ENCODE measurements at places on chromosomes 16 and 17.
A peak's percentile ranks its signal among the peaks of the same experiment; 100 is the strongest.

- no peak for DNase-seq
Measured at GRCh38 chr17:76918811-76919210, 50.6 kb downstream of the MGAT5B start.

DNA sequence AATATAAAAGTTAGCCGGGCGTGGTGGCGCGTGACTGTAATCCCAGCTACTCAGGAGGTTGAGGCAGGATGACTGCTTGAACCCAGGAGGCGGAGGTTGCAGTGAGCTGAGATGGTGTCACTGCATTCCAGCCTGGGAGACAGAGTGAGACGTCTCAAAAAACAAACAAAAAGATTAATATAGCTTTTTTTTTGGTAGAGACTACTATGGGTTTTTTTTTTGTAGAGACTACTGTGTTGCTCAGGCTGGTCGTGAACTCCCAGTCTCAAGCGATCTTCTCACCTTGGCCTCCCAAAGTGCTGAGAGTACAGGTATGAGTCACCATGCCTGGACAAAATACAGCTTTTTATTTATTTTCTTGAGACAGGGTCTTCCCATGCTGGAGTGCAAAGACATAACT, 20.2 kb downstream of the ZNRF1 start:
- no peak for DNase-seq

- no peak for DNase-seq
Measured at GRCh38 chr17:4679658-4680057, 24.3 kb downstream of the PELP1 start.

- DNase-seq: no peak
Measured at GRCh38 chr17:37761059-37761458, 16.2 kb upstream of the HNF1B start.

DNA sequence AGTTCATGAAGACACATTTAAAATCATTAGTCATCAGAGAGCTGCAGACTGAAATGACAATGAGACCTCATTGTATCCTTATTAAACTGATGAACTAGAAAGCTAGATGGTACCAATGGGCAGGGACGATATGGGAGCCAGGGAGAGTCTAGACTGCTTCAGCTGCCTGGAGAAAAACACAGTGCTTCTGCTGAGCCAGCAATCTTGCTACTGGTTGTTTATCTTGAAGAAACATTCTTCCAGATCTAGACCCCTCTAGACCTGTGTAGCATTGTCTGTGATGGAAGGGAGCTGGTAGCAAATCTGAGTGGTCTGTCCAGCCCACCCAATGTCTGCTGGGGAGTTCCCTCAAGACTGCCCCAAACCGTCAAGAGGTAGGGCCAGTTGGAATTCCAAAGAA, 2.0 kb upstream of the DRC7 start:
- no peak for DNase-seq

DNA sequence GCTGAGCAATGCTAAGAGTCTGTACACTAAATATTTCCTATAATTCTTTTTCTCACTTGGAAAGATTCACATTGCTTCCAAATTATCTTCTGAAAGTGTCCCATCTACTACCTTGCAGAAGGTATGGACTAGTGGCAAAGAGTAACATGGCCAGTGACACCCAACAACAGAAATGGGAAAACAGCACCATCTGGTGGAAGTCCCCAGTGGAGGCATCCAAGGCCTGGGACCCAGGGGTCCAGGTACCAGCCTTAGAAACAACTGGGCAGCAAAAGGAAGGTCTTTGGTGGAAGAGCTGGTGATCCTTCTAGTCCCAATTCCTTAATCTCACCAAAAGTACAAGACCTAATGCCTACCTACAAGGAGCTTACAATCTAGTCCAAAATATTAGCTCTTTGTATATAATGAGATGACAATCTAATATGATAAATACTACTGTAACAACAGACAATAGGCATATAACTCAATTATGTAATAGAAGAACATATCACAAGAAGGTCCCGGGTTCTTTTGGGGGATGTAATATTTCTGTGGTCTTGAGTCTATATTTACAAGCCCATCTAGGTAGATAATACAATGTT, 55.3 kb downstream of the SKAP1 start:
- DNase-seq: no peak

- DNase-seq: no peak
Measured at GRCh38 chr17:31561469-31562375, 170.2 kb downstream of the RAB11FIP4 start.

GRCh38 chr17:74369221-74369620, 1.9 kb downstream of the GPR142 start:
- DNase-seq: peak; percentile 62

DNA sequence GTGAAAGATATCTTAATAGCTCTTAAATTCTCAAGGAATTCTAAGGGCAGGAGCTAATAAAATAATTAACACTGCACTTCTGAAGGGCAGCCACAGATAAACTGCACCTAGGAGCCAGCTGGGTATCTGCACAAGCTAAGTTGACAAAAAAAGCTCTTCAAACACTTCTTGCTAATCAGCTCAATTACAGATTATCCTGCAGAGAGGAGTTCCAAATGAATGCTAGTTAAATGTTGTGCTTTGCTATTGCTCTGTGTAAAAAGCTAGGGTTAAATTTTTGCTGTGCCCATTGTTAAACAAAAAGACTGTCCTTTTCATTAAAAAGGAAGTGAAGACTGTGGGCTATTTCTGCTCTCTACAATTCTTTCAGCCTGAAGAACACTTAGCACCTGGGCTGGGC, 158.5 kb upstream of the SHISA6 start:
- DNase-seq: no peak

DNA sequence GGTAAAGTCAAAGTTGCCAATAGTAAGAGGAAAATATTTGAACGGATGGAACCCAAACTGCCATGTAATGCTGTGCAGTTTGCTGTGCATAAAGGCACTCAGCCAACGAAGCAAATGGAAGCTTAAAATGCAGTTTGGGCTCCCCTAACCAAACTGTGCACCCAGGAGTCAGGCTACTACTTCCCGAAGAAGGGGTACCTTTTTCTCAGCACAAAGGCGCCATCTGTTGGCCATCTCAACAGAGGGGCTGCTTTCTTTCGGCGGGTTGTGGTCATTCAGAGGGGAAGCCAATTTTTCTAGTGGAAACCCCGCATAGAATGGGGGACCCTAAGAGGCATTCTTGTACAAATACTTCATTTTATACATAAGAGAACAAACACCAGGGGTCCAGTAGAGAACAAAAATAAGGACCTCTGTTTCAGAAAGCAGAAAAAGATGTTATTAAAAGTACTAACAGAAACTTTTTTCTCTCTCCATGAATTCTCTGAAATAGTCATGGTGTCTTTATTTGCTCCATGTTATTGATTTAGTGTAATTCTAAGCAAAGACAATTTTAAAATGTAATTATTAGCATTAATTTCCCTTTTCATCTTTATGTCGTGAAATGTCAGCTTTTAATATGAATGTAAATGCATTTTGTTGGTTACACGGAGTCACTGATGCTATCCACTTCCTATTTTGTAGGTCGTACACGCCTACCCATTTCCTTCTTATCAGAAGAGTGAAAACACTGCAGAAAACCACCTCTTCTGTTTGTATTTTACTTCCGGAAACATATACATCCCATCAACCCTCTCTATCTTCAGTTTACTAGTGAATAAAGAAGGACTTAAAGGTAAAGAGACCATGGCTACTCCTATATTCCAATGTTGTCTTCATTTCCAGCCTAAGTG, 453.3 kb downstream of the KCNJ2 start:
- DNase-seq: peak; percentile 38

DNA sequence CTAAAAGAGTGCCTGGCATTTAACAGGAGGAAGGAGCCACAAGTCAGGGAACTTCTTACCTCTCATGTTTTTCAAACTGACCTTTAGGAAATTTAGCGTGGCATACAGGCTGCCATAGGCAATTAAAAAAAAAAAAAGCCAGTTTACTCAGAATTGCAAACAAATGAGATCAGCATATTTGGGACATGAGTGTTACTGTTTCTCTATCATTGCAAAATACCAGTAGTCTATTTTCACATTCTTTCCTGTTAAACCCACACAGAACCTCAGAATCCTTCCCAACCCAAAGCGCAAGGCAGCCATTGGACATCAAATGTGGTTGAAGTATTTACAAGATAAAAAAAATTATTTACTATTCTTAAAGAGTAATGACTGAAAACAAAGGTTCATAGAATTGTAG, 366.4 kb upstream of the DYNLRB2 start:
- DNase-seq: no peak

- DNase-seq: no peak
Measured at GRCh38 chr16:6918646-6919045, 414.0 kb upstream of the RBFOX1 start.

DNA sequence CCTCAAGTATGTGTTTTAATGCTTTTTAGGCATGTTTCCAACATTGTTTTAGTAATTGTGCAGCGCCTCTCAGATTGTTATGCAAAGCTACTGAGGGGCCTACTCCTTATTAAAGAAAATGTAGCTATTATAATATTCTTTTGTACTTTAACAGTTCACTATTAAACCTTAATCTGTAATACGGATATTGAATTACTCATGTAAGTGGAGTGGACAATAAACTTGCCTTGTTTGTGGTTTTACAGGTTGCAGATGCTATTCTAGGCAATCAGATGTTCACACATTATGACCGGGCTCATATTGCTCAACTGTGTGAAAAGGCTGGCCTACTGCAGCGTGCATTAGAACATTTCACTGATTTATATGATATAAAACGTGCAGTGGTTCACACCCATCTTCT, 41.0 kb downstream of the PTRH2 start:
- no peak for DNase-seq

DNA sequence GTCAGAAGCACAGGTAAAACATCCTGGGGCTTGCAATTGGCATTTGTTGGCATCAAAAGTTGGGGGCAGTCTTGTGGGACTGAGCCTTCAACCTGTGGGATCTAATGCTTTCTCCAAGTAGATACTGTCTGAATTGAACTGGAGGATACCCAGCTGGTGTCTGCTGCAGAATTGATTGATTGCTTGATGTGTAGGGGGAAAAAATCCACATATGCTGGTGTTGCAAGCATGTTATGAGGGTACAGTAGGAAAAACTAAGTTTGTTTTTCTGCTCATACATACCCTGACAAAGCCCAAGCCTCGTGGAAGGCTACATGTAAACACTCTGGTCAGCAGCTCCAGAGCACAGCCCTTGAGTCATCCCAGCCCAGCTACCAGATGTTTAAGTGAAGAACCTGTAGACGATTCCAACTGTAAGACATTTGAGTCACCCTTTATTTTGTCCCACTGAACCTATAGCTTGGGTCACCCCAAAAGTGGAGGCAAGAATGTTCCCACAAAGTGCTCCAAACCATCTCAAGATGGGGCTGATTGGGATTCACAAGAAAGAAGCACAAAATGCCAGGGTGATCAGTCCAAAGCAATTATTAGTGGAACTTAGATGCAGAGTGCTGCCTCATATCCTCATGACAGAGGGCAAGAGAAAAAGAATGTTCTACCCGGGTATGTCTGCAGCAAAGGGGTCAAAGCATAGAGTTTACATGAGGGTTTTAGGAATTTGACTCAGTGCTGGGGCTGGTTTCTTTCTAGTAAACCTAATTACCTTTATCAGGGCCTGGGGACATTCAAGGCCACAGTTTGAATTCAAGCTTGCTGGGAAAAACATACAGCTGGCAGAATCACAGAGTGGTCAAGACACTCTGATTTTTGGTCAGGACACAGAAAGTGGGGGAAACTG, 9.6 kb upstream of the APPBP2 start:
- DNase-seq: no peak

- DNase-seq: no peak
Measured at GRCh38 chr17:3795390-3796102, 5.4 kb downstream of the ITGAE start.

DNA sequence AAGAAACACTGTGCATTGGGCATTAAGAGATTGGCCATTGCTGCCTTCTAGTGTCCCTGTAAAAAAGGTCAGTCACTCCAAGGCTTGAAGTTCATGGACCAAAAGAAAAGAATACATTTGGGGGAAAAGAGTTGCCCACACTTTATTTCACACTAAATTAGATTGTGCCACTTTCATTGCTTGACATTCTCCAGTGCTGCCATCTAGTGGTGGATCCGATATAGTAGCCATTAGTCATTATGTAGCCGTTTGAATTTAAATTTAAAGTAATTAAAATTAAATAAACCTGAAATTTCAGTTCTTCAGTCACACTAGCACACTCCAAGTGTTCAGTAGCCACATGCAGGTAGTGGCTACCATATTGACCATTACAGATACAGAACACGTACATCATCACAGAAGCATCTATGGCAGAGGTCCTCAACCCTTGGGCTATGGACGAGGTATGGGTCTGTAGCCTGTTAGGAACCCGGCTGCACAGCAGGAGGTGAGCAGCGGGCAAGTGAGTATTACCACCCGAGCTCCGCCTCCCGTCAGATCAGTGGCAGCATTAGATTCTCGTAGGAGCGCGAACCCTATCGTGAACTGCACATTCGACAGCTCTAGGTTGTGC, 21.9 kb upstream of the CDH5 start:
- no peak for DNase-seq

- no peak for DNase-seq
Measured at GRCh38 chr17:27466743-27467375, 10.6 kb downstream of the KSR1 start.

DNA sequence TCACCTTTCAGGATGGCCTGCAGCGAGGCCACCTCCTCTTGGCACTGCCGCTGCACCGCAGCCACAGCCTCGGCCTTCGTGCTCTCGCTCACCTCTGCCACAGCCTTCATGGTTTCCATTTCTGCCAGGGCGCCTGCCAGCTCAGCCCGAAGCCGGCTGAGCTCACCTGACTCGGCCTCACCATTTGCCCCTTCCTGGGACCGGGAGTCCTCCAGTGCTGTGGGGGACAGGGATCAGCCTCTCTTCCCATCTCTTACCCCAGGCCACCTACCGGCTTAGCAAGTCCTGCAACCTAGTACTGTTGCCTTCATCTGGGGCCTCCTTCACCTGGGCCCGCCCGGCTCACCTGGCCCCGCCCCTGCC, 658 bp downstream of the RABEP2 start:
- DNase-seq: no peak

DNA sequence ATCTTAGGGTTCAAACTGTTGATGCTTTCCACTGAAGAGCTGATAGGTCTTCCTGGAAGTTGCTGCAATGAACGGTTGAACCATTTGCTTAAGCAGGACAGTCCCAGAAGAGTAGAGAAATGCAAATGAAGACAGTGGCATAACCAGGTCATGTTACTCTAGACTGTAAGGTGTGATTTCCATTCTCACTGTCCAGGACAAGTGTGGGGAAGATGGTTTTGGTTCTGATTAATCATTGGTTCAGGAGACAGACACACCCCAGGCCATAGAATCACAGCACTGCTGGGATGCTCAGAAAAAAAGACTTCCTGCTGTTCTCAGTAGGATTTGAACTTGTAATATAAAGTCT, 34.8 kb upstream of the XYLT2 start:
- DNase-seq: no peak

DNA sequence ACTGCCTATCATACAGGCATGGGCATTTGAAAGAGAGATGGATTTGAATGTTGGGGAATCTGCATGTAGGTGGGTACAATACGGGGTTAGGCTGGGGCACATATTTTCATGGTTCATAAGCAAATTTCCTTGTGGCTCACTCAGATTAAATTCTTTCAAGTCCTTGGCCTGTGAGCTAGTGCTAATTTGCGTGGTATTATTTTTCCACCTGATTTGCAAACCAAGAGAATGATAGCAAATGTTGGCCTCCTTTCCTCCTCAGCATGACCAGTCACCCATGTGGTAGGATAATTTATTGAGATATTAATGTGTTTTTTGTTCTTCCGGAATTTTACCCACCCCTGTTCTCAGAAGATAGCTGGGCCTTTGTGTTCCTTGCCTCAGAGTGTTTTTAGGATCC, 22.9 kb downstream of the FAM20A start:
- DNase-seq: no peak

GRCh38 chr17:52207796-52208195, 49.3 kb upstream of the CA10 start:
- DNase-seq: no peak

- no peak for DNase-seq
Measured at GRCh38 chr16:52812678-52813556, 239.8 kb downstream of the CHD9NB start.
